C1 segment of cervical spinal cord (tissue), 14 donors: ENCODE measurements at places on chromosomes 16 and 17.

- no peak for DNase-seq
Measured at GRCh38 chr17:14469971-14470370, 169.1 kb downstream of the HS3ST3B1 start.

DNA sequence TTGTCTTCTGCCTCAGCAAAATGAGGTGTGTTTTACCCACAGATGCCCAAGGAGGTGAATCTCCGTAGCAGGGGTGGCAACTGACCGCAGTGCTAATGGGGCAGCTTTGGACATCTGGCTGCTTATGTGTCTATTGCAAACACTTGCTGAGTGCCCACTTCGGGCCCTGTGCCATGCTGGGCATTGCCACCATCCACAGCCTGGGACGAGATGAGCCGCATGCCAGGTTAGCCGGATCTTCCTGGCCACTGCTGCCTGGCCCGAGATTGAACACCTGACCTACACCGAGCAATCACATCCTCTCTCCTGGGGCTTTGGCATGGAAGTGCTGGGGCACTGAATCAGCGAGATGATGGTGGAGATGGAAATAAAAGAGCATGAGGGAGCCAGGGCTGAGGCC lies 238.7 kb downstream of the GSG1L start:
- no peak for DNase-seq

GRCh38 chr17:73201215-73202069 lies 8.6 kb downstream of the COG1 start:
- no peak for DNase-seq

DNA sequence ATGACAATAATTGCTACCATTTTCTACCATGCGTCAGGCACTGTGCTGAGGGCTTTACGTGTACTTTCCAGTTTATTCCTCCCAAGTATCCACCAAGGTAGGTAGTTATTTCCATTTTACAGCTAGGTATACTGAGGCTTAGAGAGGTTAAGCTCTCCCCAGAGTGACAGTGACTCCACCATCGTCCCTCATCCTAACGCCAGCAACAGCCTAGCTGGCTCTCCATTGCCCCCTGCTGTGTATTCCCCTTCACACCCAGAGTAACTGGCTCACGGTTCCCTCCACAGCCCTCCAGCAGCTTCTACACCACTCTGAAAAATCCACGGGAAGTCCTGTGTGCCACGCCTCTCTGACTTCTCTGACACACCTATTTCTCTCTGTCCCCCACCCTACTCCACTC lies 7.1 kb upstream of the ASGR1 start:
- no peak for DNase-seq
